ENCODE measurements at places on chromosomes 1 and 21.

DNA sequence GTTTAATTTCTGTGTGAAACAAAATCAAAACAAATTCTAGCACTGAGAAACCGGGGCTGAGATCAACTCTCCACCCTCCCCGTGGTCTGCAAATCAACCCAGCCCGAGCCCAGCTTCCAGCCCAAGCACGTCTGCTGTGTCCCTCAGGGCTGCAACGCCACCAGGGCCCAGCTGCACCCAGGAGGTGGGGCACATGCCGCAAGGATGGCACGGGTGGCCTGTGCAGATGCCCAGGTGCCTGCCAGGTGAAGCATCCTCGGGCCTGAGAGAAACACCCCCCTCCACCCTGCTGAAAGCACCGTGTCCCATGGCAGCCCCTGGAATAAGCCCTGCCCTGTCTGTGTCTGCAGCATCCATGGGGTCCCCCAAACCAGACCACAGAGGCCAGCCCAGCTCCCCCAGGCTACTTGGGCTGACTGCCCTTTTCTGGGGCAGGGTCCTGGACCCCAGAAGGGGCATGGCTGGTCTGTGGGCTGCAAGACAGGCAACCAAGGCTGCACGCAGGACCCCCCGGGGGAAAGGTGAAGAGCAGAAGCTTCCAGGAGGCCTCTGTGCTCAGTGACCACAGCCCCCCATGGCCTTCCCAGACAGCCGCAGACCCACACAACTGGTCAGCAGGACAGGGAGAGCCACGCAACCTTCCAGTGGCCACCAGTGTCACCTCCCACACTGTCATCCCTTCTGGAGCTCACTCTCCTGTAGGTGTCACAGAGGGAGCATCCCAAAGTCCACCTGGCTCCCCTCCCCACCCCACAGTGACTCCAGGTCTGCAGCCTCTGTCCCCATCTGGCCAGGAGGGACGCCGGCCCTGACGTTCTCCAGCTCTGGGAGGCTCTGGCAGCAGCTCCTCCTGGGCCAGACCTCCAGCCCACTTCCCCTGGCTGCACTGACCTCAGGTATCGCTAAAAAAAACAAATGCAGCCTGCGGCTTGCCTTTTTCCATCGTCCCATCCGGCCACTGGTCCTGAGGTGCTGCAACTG is 7.7 kb downstream of the WNT9A start:
- DNase-seq = no peak

- DNase-seq = no peak
These were observed 26.8 kb upstream of the ATP5PO start for GRCh38 chr21:33942426-33942825.

GRCh38 chr1:230939806-230940489 is 38.7 kb downstream of the TTC13 start:
- DNase-seq = no peak

DNA sequence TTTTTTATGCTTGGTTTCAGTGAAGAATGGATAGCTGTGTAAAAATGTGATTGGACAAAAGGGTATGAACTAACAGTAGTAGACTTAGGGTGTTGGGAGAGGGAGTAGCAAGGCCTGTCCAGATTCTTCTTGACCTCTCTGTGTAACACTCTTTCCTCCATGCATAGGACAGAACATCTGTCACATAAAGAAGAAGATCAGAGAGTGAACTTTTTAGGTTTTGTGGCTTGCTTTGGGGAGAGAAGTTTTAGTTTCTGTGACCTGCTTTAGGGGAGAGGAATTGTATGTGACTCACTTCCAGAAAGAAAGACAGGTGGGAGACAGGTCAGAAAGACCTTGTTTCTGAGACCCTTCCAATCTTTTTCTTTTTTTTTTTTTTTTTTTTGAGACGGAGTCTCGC is 27.3 kb upstream of the LRRC52 start:
- DNase-seq = no peak

- peak; percentile 95 for DNase-seq
These were observed 996 bp upstream of the TMEM51 start for GRCh38 chr1:15152318-15153183.

GRCh38 chr1:230026572-230026971 is 40.5 kb upstream of the GALNT2 start:
- DNase-seq = no peak

GRCh38 chr1:9807541-9807940 is 16.2 kb downstream of the CLSTN1 start:
- no peak for DNase-seq

- no peak for DNase-seq
These were observed 178.8 kb downstream of the FGGY start for GRCh38 chr1:59475737-59476136.

DNA sequence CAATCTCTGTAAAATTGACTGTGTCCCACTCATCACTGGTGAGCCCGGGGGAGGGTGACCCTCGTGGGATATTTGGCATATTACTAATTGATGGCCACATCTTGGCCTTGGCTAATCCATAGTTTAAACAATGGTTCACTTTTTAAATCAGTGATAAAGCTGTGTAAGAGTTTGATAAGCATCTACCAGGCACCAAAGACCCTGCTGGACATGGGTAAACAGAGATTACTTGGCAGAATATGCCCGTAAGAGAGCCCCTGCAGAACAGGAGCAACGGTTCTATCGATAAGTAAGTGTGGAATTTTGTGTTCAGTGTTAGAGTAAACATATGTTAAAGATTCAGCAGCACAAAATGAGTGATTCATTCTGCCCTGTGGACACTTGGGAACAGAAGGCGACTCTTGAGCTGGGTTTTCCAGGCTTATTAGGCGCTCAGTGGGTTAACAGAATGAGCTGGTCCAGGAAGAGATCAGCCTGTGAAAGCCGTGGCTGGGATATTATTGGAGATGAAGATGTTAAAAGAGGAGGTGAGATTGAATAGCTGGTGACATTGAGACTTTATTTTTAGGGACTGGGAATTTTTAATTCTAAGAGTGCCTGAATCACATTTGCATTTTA is 55.9 kb downstream of the CNST start:
- DNase-seq = no peak
